ENCODE measurements at places on chromosomes 4 and X.

DNA sequence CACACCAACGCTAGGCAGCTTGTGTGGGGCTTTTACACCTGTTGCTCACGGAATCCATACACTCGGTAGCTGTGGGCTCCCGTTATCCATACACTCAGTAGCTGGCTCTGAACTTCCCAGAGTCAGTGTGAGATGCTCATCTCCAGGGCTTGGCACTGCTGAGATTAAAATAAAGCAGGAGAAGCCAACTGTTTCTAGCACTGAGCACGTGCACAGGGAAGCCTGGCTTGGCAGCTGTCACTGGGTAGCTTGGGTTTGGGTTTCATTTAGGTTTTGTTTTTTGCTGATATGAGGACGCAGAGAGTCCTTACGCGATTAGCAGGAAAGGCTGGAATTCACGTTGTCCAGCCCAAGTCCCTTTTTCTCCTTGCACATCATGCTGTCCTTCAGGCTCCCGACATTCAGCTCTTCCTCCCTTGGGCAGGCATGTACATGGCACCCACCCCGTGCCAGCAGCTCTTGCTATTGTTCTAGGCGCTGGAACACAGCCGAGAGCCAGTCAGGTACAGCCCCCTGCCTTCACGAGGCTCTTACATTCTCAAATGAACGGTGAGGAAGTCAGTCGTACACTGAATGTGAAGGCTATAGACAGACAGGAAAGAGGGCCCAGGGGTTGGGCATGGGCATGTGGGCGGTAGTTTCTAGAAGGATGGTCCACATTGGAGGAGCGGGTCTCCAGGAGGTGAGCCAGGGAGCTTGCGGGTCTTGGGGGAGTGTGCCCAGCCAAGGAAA lies 25.9 kb downstream of the NSG1 start:
- ATAC-seq = no peak

GRCh38 chrX:150291014-150291413 lies 72.1 kb upstream of the MAMLD1 start:
- ATAC-seq = no peak

DNA sequence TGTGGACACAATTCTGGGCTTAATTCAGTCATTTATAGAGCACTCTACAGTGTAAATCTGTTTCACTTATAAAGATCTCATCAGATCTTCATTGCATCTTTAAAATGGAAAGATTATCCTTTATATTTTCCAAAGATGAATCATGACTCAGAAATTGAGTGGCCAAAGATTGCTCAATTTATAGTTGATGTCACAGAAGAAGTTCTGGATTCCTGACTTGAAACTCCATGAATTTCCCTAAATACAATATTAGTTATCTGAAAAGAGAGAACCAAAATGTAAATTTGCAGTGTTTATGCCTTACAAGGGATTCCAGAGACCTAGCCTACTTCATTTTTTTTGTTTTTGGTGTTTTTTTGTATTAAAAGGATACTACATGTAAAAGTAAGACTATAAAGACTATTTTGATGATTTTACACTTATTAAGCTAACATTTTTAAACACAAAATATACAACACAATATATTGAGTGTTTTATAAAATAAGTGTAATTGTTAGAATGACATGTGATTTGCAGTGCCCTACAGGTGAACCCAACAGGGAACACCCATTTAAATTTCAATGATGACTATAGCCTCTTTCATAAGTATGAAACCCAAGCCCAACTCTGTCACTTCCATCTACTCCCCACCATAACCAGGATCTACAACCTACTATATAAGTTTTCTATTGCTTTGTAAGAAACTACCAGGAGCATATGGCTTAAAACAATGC lies 183.5 kb downstream of the PCDH7 start:
- no peak for ATAC-seq

DNA sequence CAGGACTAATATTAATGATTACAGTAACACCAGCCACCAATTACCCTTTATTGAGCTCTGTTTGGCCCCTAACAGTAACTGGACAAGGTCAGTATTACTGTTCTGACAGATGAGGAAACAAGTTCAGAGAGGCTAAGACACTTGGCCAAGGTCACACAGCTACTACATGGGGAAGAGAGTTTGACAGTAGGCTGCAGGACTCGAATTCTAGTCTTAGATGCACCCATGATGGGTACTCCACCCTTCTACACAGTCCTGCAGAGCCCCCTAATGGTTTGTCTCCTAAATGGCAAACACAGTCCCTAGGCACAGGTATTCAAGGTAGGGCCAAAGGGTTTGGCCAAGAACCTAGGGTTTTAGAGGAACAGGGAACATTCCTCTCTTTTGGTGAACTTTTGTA lies 93.9 kb downstream of the NSUN7 start:
- ATAC-seq = peak; percentile 58

- no peak for ATAC-seq
These were observed 402.2 kb downstream of the MID1IP1 start for GRCh38 chrX:39203427-39203826.

DNA sequence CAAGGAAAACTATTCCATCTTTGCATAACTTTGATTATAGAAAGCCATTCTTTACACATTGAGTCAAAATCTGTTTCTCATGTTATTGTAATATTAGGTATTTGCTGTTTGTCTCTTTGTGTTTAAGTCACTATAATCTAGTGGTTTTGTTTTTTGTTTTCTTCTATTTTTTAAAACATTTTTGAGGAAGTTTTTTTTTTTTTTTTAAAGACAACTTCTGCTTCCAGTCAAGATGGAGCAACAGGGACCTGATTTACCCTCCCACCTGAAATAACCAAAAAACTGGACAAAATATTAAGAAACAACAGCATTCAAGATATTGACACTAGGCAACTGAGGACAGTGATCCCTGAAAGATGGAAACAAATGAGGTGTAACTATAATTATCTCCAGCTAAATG lies 18.4 kb upstream of the NSUN7 start:
- no peak for ATAC-seq

DNA sequence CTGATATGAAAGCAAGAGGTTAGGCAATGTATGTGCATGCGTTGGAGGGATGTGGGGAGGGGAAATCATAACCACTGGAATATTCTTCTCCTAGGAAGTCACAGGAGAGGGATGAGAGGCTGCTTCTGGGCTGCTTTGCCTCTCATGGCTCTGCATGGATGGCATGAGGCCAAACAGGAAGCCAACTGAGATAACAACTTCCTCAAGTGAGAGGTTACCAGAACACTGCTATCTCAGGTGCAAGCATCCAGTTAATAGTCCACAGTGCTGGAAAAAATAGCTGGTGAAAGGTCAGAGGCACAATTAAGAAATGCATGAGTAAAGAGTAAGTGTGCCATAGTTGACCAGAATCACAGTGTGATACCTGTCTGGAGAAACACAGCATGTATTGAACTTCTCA lies 113.3 kb downstream of the ELOVL6 start:
- ATAC-seq = no peak

GRCh38 chr4:41656572-41657520 lies 91.7 kb downstream of the PHOX2B start:
- ATAC-seq = no peak

- no peak for ATAC-seq
These were observed 29.0 kb downstream of the F9 start for GRCh38 chrX:139559383-139560042.

DNA sequence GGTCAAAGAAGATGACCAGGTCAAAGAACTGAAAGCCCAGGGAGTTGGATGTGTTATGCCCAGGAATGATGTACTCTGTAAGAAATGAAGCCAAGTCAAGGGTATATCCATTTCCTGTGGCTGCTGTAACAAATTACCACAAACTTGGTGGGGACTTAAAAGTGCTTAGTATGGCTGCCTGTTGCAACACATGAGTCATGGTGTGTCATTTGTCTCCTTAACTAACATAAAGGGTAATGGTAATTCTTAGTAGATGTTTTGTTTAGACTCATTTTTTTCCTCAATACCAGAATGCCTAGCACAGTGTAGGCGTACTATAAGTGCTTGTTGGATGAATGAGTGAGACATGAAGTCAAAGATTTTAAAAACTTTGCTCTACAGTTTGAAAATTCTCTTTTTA lies 45.7 kb downstream of the SYTL5 start:
- ATAC-seq = peak; percentile 45

DNA sequence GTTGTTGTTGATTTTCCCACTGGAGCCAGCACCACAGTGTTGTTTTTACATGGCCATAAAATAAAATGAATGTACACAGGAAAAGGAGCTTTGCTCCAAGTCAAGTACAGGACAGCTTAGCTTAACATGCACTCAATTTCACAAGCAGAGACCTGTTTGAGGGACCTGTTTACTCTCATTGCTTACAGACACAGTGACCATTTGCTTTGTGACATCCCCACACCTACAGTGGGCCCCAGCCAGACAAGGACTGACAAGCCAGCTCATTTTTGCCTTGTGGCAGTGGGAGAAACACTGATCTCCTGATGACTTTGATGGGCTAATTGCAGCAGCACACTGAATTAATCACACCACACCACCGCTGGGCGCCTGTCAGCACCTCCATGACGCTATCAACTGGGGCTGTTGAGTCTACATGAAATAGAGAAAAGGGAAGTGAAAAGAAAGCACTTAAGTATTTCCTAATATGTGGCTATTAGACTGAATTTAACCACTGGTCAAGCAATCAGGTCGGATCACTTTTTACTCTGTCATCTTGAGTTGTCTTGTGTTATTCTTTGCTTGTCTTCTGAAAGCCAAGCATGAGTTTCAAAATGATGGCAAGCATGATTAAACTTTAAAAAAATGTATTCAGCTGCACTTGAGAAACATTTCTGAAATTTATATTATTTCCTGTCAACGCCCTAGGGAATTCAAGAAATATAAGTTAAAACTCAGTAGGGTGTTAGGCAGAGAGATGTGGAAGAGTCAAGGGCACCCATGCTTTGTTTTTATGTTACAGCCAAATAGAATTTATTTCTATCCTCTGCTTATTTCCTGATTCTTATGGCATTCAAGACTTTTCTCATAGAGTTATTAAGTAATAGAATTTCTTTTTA lies 557.7 kb downstream of the RAB28 start:
- no peak for ATAC-seq

- ATAC-seq = no peak
These were observed 226.3 kb downstream of the ZIC3 start for GRCh38 chrX:137792214-137792613.

DNA sequence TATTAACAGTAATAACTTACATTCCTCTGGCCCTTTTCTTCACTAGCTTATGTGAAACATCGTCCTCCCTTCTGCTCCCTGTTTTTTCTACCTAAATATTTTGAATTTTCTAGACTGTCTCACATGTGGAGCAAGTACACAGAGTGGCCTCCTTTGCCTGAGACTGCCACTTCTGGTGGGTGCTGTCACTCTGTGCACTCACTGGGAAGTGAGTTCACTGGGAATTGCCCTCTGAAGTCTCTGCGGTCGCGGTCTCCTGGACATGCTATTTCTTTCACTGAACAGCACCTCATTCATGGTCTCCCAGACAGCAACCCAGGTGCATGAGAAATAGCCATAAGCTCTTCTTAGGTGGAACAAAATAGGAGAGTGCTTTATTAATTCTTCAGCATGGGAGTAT lies 1179.7 kb upstream of the ADGRL3 start:
- ATAC-seq = no peak

DNA sequence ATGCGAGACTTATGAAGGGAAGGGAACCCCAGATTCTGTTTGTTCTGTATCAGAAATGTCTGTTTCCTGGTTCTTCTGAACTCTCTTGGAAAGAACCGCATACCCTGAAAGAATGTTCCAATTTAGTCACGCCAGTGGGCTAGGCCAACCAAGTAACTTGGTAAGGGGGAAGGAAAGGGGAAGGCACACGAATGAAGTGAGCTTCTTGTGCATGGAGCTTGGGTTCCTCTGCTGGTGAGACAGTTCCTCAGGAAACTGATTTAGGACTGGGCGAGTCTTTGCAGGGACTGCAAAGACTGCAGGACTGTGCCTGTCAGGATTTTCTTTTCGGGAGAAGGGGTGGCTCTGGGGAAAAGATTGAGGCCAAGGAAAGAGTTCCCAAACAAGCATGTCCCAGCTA lies 35.6 kb downstream of the FRMPD3 start:
- ATAC-seq = no peak

DNA sequence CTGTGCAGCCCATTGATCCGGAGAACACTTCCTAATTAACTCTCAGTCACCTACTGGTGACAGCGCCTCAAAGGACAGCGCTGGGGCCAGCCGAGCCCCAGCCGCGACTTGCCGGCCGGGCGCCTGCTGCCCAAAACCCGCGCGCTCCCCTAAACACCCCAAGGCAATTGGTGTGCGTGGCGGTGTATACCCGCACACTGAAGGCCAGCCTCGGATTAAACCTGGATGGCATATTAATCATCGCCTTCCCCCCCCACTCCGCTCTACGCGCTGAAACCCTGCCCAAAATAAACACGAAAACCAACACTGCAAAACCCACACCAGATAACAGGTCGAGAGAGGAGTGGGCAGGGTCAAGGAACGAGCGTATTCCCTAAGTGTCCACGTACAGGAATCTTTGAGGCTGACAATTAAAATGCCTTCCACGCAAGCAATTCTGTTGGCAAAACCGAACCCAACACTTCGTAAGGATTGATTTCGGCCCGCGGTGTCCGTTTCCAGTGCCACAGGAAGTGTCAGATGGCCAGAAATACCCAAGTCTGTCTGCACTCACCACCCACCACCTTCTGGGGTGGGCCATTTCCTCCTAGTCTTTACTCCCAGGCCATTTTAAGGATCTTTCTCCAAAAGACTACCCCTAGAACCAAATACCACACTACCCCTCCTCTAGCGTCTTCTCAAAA lies 2.7 kb downstream of the BCOR start:
- no peak for ATAC-seq

- no peak for ATAC-seq
These were observed 33.8 kb upstream of the ZNF518B start for GRCh38 chr4:10490996-10491395.

DNA sequence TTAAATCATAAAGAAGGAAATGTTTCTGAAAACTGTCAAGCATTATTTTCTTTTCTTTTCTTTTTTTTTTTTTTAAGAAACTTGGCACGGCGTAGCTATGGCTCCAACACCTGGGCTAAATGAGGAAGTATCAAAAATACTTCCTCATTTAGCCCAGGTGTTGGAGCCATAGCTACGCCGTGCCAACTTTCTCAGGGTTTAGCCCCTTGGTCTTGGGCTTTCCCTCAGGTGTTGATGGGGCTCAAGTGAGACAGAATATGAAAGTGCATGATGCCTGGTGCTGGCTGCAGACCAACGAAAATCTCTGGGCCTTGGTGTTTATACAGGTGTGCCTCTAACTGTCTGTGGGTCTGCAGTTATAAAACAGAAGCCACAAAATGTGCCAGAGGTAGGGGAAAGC lies 132.7 kb downstream of the ARHGAP24 start:
- peak; percentile 51 for ATAC-seq

DNA sequence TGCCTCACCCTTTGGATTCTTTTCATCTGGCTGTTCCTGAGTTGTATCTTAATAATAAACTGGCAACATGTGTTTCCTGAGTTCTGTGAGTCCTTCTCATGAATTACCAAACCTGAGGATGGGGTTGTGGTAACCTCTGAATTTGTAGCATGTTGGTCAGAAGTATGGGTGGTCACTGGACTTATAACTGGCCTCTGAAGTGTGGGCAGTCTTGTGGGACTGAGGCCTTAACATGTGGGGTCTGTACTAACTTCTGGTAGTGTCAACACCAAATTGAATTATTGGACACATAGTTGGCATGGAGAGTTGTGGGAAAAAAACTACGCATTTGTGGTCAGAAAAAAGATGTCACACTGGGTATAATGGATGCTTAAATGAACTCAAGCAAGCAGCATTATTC lies 45.0 kb upstream of the TNIP3 start:
- no peak for ATAC-seq

- no peak for ATAC-seq
These were observed 682.9 kb upstream of the GALNTL6 start for GRCh38 chr4:171130256-171130801.

Data from activated CD4-positive, CD25-positive, alpha-beta regulatory T cell treated with anti-CD3 and anti-CD28 coated beads, Interleukin-2, amount 50 U/mL, for 24 hours (primary cell).